ENCODE measurements at places on chromosomes 3 and 15.

- no peak for DNase-seq
- H3K36me3 ChIP-seq, result peaks cover 26% of the 10 kb centered on the region
- no peak overlapping the region for H3K27ac ChIP-seq
- H3K4me3 ChIP-seq, result no peak overlapping the region
- no peaks in the 10 kb centered on the region for H3K27me3 ChIP-seq
- H3K4me1 ChIP-seq, result peaks cover 28% of the 10 kb centered on the region
These were observed 10.6 kb downstream of the IQSEC1 start for GRCh38 chr3:13062647-13063046.

GRCh38 chr3:144544871-144545270 lies 573.2 kb downstream of the DIPK2A start:
- DNase-seq, result no peak
- H3K27me3 ChIP-seq, result no peaks in the 10 kb centered on the region
- no peaks in the 10 kb centered on the region for H3K36me3 ChIP-seq
- H3K4me3 ChIP-seq, result no peak overlapping the region
- H3K4me1 ChIP-seq, result no peaks in the 10 kb centered on the region

DNA sequence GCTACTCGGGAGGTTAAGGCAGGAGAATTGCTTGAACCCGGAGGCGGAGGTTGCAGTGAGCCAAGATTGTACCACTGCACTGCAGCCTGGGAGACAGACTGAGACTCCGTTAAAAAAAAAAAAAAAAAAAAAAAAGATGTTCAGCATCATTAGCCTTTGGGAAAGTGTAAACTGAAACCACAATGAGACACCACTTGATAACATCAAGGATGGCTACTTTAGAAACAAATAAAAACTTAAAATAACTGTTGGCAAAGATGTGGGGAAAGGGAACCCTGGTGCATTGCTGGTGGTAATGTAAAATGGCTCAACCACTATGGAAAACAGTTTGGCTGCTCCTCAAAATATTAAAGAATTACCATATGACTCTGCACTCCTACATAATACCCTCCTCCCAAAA lies 1.9 kb downstream of the LEO1 start:
- no peaks in the 10 kb centered on the region for H3K27me3 ChIP-seq
- H3K4me3 ChIP-seq, result peak overlapping the region; percentile 88
- H3K36me3 ChIP-seq, result peaks cover 34% of the 10 kb centered on the region
- DNase-seq, result no peak

GRCh38 chr3:168956076-168956475 lies 707.4 kb downstream of the MECOM start:
- H3K4me1 ChIP-seq, result no peaks in the 10 kb centered on the region
- no peaks in the 10 kb centered on the region for H3K36me3 ChIP-seq
- no peak for DNase-seq
- no peaks in the 10 kb centered on the region for H3K27me3 ChIP-seq

DNA sequence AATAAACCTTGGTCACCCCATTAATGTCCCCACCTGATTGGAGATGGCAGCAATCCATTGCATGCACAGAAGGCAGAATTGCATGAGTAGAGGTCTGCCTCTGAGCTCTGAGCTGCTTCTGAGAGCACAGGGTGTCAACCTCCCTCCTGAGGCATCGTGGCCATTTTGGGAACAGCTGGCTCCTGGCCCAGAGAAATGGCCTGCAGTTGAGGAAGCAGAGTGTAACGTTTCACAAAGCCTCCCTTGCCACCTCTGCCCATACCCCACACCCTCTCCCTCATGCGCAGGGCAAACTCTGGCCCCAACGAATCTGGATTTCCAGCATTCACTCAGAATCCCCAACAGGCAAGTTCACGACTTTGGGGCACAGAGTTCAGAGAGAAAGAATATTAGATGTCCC lies 198.9 kb downstream of the ADAMTS9 start:
- H3K27me3 ChIP-seq, result peaks cover 41% of the 10 kb centered on the region
- no peak overlapping the region for H3K4me3 ChIP-seq
- no peak for DNase-seq
- no peaks in the 10 kb centered on the region for H3K36me3 ChIP-seq

DNA sequence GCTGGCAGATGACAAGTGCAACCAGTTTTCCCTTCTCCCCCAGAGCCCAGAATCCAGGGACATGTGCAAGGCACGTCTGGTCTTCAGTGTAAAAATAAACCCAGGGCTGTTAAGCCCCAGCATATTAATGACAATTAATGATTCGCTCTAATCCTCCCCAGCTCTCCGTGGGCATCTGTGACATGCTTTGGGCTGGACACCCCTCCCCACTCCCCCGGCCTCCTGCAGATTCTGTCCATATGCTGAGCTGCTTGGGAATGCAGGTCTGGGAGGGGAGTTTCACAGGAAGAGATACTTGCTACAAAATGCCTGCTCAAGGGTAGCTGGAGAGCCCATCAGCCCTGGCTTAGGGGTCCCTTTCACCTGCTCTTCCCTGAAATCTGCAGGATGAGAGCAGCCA lies 43.0 kb upstream of the NTRK3 start:
- no peaks in the 10 kb centered on the region for H3K27me3 ChIP-seq
- no peak overlapping the region for H3K27ac ChIP-seq
- no peak for DNase-seq
- no peaks in the 10 kb centered on the region for H3K4me1 ChIP-seq
- H3K4me3 ChIP-seq, result no peak overlapping the region

DNA sequence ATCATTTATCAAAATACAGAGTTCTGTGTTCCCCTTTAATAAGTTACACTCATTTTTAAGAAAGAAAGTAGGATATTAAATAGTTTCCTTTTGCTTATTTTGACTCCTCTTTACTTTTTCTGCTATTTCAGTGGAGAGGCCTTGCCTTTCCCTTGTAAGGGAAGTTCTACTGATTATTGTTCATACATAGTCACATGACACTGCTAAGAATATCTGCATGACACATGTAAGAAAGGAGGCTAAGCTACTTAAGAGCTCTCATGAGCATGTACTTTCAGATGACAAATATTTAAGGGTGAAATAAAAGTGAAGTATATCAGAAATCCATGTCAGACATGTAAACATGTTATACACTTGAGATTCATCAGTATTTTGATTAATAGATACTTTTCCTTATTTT lies 39.0 kb downstream of the MYRIP start:
- H3K4me1 ChIP-seq, result no peaks in the 10 kb centered on the region
- H3K27me3 ChIP-seq, result no peaks in the 10 kb centered on the region
- H3K27ac ChIP-seq, result no peak overlapping the region
- H3K4me3 ChIP-seq, result no peak overlapping the region
- no peak for DNase-seq

DNA sequence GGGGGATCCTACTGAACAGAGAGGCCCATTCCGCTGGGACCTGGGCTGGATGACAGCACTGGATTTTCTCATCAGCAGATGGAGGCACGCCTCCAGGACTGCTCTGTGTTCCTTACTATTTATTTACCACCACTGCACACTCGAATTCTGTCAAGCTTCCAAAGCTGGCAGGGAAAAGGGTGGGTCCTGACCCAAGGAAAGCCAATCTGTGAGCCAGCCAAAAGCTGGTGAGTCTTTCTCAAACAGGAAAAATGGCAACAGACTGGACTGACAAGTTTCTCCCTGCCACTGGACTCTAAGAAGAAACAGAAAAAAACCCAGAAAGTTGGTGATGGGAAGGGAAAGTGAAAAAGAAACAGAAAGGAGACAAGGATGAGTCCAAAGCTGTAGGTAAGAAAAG lies 37.8 kb downstream of the CD47 start:
- peaks cover 25% of the 10 kb centered on the region for H3K4me1 ChIP-seq
- H3K4me3 ChIP-seq, result no peak overlapping the region
- H3K36me3 ChIP-seq, result peaks cover 73% of the 10 kb centered on the region
- no peaks in the 10 kb centered on the region for H3K27me3 ChIP-seq

GRCh38 chr3:55607844-55608243 lies 120.7 kb upstream of the WNT5A start:
- H3K4me3 ChIP-seq, result no peak overlapping the region
- no peak overlapping the region for H3K27ac ChIP-seq
- no peaks in the 10 kb centered on the region for H3K27me3 ChIP-seq
- H3K36me3 ChIP-seq, result no peaks in the 10 kb centered on the region
- H3K4me1 ChIP-seq, result no peaks in the 10 kb centered on the region
- DNase-seq, result no peak

DNA sequence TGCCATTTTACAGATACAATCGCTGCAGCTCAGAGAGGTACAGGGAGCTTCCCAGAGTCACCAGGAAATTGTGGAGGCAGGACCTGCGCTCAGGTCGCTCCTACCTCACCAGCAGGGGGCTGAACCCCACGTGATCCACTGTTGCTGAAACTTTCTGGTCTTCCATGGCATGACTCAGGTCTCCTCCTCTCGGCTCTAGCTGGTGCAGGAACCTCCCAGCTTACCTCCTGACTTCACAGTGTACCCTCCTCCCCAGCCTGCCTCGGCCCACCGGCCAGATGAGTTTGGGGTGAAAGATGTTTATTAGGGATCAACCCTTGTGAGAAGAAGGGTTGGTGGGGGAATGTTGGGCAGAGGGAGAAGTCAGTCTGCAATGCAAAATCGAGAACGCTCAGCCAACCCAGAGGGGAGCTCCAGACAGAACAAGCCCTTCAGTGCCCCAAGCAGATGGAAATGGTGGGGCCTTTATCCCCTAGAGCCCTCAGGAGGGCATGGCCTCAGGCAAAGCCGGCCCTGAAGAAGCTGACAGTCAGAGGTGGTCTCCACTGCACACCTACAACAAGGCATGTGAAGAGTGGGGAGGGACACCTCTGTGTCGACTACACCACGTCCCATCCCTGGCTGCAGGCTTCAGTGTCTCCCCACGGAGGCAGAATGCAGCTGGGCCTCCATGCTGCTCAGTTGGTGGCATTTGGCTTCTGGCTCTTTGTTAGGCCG lies 118.6 kb upstream of the PRR20G start:
- DNase-seq, result no peak
- no peaks in the 10 kb centered on the region for H3K27me3 ChIP-seq
- no peaks in the 10 kb centered on the region for H3K36me3 ChIP-seq

DNA sequence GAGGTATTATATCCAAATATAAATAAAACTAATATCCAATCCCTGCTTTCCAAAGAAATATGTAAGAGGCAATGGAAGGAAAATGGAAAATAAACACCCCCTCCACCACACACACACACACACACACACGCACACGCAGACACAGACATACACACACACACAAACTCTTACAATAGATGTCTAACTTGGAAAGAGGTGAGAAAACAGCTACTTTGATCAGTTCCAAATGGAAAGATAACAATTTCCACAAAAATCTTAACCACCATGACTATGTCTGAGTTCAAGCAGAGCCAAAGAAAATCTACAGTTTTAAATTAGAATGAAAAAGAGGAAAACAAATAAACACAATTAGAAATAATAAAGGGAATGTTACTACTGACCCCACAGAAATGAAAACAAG lies 285.3 kb upstream of the TGFBR2 start:
- no peak overlapping the region for H3K4me3 ChIP-seq
- no peak overlapping the region for H3K27ac ChIP-seq
- DNase-seq, result no peak
- H3K36me3 ChIP-seq, result peaks cover 9% of the 10 kb centered on the region
- no peaks in the 10 kb centered on the region for H3K27me3 ChIP-seq

DNA sequence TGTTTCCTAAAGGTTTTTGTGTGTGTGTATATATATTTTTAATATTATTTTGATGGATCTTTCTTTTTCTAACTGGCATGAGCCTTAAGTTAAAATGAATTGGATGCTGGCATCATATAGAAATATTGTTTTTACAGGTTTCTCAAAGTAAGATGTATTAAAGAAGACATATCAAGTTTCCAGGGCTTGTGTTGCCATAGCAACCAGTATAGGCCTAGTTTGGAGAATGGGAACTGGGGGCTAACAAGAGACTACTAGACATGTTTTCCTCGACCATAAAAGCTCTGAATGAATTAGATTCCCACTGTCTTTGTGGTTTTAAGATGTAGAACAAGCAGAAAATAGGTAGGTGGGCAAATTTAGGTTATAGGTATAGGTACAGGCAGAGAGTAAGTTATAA lies 771.4 kb downstream of the TUSC7 start:
- no peak overlapping the region for H3K4me3 ChIP-seq
- DNase-seq, result no peak
- H3K4me1 ChIP-seq, result no peaks in the 10 kb centered on the region
- H3K27ac ChIP-seq, result no peak overlapping the region
- H3K27me3 ChIP-seq, result no peaks in the 10 kb centered on the region

GRCh38 chr15:27833178-27833577 lies 265.9 kb downstream of the OCA2 start:
- H3K4me3 ChIP-seq, result no peak overlapping the region
- no peaks in the 10 kb centered on the region for H3K4me1 ChIP-seq
- DNase-seq, result no peak
- H3K36me3 ChIP-seq, result no peaks in the 10 kb centered on the region
- H3K27me3 ChIP-seq, result no peaks in the 10 kb centered on the region
- H3K27ac ChIP-seq, result no peak overlapping the region

GRCh38 chr3:169813757-169814517 lies 1.2 kb upstream of the LRRC34 start:
- H3K27me3 ChIP-seq, result peaks cover 7% of the 10 kb centered on the region
- H3K4me1 ChIP-seq, result peaks cover 44% of the 10 kb centered on the region
- peak overlapping the region; percentile 88 for H3K27ac ChIP-seq
- peaks cover 15% of the 10 kb centered on the region for H3K36me3 ChIP-seq
- peak; percentile 92 for DNase-seq
- H3K4me3 ChIP-seq, result peak overlapping the region; percentile 78

- H3K4me3 ChIP-seq, result no peak overlapping the region
- no peak overlapping the region for H3K27ac ChIP-seq
- peaks cover 41% of the 10 kb centered on the region for H3K27me3 ChIP-seq
- H3K36me3 ChIP-seq, result no peaks in the 10 kb centered on the region
These were observed 16.2 kb downstream of the THAP10 start for GRCh38 chr15:70876011-70876410.

- H3K36me3 ChIP-seq, result no peaks in the 10 kb centered on the region
- no peak overlapping the region for H3K27ac ChIP-seq
- H3K27me3 ChIP-seq, result no peaks in the 10 kb centered on the region
- H3K4me1 ChIP-seq, result no peaks in the 10 kb centered on the region
- no peak for DNase-seq
These were observed 168.2 kb downstream of the TP63 start for GRCh38 chr3:189799366-189799765.

DNA sequence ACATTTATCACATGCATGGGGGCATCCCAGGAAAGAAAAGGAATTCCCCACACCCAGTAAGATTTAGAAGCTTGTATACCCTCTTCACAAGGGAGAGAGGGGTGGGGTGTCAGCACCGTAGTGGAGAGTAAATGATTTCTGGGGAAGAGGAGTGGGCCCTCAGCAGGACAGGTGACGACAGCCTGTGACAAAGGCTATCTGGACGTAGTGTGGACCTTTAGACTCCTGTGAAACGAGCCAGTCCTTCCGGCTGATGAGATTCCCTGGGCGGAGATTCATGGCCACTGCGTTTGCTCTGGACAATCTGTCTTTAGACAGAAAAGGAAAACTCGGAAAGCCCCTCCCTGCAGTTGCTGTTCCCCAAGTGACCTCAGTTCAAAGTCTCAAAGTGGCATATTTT lies 1.7 kb upstream of the FAM3D start:
- no peak overlapping the region for H3K4me3 ChIP-seq
- no peak for DNase-seq
- H3K36me3 ChIP-seq, result no peaks in the 10 kb centered on the region
- no peaks in the 10 kb centered on the region for H3K4me1 ChIP-seq
- H3K27me3 ChIP-seq, result no peaks in the 10 kb centered on the region

Data from activated CD8-positive, alpha-beta T cell treated with anti-CD3 and anti-CD28 coated beads, Interleukin-2, amount 10 ng/mL, durations not matched to agents 7 days and 5 days (primary cell).